Uterus (tissue), 4 donors: ENCODE measurements at places on chromosomes 2 and 18. TPM values are rescaled to one million over a fixed set of nuclear protein-coding genes. Genes with fewer than 3 reads are reported as not detected.
A peak's percentile ranks its signal among the peaks of the same experiment; 100 is the strongest.

GRCh38 chr2:41187376-41188122 is 735.7 kb upstream of the SLC8A1 start:
- peak; percentile 15 for DNase-seq

Gene NEB
- 2.2 TPM for total RNA-seq

GRCh38 chr2:68151037-68151436 is 6.7 kb upstream of the PNO1 start:
- DNase-seq = no peak

Gene AKAIN1
- not detected for total RNA-seq

GRCh38 chr2:26577442-26578112 is 63.6 kb downstream of the CIB4 start:
- peak; percentile 26 for DNase-seq
